ENCODE measurements at places on chromosomes 12 and 14.

DNA sequence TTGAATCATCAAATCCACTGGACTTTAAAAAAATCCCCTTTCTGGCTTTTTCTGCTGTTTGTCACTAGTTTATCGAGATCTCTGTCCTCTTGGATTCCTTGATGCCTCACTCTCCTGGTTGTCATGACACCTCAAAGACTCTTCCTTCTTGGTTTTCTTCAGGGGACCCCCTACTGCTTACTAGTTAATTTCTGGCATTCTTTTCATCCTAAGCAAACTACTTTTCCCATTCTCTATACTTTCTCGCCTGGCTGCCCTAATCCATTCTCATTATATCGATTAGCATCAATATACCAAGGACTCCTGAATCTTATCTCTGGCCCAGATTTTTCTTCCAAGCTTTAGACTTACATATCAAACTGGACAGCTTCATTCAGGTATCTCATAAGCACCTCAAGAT lies 98.6 kb downstream of the NEDD1 start:
- no peak for DNase-seq

- DNase-seq: no peak
Measured at GRCh38 chr12:87603727-87604126, 425.5 kb downstream of the C12orf50 start.

- no peak for DNase-seq
Measured at GRCh38 chr12:28781671-28782652, 367.1 kb upstream of the FAR2 start.

- no peak for DNase-seq
Measured at GRCh38 chr12:112368856-112369255, 13.4 kb downstream of the HECTD4 start.

- no peak for DNase-seq
Measured at GRCh38 chr12:90816353-90817089, 138.5 kb downstream of the CCER1 start.

- no peak for DNase-seq
Measured at GRCh38 chr12:132495629-132496357, 5.8 kb downstream of the FBRSL1 start.

DNA sequence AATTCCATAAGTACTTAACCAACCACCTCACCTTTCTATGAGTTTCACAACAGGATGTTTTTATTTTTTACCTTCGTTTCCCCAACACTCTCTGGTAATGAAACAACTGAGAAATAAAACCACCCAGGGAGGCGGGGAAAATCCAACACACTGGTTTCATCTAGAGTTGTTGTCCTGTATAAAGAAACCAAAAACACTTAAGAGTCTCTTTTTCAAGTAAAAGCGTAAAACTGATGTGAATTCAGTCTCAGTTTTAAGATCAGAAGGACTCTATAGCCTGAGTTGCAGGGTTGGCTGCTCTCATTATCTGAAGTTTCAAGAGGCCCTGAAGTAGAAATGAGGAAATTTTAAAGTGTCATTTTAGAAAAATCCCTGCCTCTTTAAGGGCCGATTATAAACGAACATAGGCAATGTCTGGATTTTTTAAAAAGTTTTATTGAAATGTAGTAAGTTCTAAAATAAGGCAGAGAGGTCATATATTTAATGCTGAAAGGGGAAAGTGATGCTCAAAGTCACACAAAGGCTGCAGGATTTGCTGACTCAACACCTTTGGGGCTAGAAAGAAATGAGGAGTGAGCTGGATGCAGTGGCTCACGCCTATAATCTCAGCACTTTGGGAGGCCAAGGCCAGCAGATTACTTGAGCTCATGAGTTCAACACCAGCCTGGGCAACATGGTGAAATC lies 27.2 kb downstream of the HIGD1C start:
- peak; percentile 8 for DNase-seq

DNA sequence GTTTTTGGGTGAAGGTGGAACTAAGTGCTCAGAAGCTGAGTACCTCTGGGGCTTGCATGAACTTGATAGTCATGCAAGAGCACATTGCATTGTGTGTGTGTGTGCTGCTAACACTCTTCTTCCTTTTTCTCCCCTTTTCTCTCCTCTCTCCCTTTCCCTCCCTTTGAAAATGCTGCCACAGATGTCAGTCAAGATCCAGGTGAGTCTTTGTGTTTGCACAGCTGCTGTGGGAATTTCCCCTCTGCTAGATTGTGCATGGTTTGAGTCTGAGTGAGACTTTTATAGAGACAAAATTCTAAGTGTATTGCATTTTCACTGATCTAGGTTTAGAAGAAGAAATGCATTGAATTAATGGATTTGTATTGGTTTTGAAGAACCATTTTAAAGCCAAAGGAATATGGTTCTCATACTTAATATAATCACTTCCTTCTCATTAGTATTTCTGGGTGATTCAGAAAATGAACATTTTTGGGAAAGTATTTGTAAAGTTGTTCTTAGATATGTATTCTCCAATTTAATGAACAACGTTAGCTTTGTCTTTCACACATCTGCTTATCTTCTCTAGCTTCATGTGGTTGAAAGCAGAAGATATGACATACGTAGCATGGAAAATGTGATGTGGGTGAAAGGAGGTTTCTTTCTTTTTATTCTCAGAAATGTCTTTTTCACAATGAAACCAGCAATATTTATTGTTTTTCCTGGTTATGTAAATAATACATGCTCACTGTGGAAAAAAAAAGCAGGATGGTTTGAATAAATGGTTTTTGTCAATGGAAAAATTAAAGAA lies 108.5 kb downstream of the NRXN3 start:
- no peak for DNase-seq

DNA sequence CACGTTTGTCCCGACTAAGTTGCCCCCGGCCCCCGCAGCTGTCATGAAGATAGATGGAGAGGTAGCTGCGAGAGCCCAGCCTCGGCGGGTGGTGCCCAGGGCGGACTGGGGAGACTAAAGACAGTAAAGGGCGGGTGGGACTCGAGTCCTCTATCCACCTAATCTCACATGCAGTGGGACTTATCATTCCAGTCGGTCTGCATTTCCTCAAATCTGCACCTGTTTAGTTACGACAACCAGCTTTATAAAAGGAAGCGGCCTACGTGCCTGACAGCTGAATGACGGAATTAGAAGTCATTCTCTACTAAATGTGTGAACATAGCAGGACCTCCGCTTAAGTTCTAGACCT lies 109.8 kb upstream of the EGLN3 start:
- DNase-seq: no peak

GRCh38 chr14:53851394-53852090 lies 105.1 kb downstream of the BMP4 start:
- DNase-seq: no peak

GRCh38 chr12:130955238-130955816 lies 1.6 kb downstream of the ADGRD1 start:
- no peak for DNase-seq

DNA sequence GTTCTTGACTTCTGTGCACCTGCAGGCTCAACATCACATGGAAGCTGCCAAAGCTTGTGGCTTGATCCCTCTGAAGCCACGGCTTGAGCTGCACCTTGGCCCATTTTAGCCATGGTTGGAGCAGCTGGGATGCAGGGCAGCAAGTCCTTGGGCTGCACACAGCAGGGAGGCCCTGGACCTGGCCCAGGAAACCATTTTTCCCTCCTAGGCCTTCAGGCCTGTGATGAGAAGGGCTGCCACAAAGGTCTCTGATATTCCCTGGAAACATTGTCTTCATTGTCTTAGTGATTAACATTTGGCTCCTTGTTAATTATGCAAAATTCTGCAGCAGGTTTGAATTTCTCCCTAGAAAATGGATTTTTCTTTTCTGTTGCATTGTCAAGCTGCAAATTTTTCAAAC lies 394.1 kb upstream of the FAR2 start:
- DNase-seq: no peak

- no peak for DNase-seq
Measured at GRCh38 chr12:12533238-12533829, 29.3 kb downstream of the DUSP16 start.

- no peak for DNase-seq
Measured at GRCh38 chr12:71158361-71158882, 623 bp upstream of the TSPAN8 start.

DNA sequence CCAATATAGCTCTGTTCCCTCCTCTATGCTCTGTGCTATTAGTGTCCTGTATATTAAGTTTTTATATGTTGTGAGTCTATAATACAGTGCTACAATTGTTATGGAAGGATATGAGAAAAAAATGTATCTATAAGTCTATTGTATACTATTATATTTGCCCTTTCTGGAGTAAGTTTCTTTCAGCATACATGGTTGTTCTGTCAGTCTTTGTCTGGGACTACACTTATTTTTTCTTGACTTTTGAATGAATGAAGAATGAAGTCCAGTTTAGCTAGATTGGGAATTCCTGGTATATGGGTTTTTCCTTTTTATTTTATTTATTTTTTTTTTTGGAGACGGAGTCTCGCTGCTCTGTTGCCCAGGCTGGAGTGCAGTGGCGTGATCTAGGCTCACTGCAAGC lies 76.0 kb upstream of the DNM1L start:
- DNase-seq: no peak

- no peak for DNase-seq
Measured at GRCh38 chr12:105569886-105570285, 239.4 kb downstream of the C12orf75 start.

DNA sequence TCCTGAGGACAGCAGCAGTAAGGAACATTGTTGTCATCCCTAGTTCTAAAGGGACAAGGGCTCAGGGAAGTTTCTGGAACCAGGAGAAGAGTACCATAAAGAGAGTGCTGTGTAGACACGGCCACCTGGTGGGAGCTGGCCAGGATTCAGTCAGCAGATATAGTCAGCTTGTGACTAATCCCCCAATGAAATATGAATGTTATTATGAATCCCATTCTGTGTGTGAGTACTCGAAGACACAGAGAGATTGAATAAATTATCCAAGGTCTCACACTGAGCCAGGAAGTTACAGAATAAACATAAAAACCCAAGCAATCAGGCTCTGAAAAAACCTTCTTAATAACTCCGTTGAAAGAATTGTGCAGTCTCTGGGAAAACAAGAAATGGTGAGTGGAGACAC lies 1359.5 kb downstream of the AACS start:
- DNase-seq: no peak

DNA sequence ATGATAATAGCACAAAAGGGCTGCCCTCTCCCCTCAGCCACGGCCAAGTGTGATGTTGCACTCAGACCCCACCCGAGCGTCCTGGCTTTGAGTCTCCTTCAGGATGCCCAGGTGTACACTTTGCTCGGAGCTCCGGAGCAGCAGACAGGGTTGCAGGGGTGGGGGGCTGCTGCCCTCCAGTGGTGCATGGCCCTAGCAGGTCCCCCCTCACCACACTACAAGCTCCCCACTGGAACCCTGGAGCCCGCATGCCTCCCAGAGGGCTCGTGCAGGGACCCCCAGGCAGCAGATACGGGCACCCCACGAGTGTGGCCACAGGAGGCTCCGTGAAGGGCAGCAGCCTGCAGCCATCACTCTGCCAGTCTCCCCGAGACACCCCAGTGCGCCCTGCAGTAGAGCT lies 69.9 kb upstream of the C14orf180 start:
- DNase-seq: no peak

DNA sequence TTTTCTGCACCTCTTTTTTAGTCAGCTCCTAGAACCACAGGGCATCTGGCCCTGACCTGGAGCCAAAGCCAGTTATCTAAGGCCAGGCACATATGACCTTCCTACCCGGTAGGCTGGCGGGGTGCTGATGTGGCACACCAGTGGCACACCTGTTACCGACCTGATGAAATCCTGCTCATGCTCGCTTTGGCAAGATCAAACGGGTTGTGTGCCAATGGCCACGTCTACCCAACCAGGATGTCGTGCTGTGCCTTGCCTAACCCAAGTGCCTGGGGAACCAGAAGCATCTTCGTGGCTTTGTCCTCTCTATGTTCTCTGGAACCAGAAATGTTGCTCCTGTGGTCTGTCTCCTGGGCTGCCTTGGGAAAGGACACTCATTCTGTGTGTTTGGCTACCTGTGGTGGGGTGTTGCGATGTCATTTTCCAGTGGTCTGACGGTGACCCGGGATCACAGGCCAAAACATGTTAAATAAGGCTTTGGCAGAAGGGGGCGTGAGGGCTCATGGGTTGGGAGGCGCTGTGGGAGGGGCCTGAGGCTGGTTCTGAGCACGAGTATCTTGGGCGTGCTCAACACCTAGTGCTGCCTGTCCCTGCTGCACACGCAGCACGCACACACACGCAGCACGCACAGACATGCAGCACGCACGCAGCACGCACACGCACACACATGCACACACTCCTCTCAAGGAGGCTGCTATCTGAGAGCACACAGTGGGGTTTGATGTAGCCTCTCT lies 27.9 kb downstream of the CCNK start:
- DNase-seq: no peak

GRCh38 chr12:80293759-80294158 lies 150.3 kb upstream of the PTPRQ start:
- no peak for DNase-seq

GRCh38 chr12:106712768-106713167 lies 61.7 kb upstream of the RIC8B start:
- DNase-seq: no peak

GRCh38 chr12:92338671-92339070 lies 193.0 kb upstream of the BTG1 start:
- DNase-seq: no peak

GRCh38 chr14:37320106-37320505 lies 122.4 kb downstream of the MIPOL1 start:
- DNase-seq: no peak

DNA sequence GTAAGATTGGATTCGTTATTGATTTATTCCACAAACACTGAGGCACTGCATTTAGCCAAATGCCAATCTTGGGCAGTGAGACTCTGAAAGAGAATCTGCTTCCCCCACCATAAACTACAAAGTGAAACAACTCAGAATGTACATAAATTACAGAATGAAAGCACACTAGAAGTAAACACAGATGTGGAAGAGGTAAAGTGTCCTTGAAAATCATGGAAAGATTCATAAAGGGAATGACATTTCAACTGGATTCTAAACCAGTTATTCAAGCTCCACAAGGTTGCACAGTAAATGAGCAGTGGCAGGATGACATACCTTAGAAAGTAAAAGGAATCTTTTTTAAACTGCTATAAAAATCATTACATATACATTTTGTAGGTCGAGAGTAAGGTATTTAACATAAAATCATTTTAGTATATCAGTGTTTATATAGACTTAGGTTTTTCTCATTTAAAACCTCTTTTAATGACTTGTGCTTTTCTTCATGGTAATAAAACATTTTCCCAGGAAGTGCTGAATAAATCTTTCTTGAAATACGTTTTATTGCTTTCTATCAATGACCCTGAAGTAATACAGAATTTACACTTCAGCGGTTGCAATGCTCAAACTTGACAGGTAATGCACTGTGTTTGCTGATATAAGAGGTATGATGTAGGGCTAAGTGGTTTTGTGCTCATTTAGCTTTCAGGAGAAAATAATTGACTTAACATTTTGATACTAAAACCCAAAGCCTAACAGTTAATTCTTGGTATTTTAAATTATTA lies 270.6 kb downstream of the NAV3 start:
- DNase-seq: no peak

DNA sequence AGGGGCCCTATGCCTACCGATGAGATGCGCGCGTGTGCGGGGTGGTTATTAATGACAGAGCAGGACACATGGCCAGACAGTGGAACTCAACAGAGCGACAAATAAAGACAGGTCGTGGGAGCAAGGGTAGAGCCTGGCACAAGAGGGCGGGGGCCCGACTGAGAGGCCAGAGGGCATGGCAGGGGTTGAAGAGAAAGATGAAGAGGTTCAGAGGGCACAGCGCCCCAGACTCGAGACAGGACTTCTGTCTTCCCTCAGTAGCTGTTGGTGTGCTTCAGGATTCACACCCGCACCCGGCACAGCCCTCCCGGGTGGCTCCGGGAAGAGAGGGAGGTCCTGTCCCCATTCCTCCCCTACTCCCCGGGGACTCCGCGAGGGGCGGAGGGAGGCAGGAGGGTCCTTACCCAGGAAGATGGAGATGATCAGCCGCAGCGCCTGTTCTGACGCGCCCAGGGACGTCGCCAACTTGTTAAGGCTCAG lies 366 bp downstream of the LPCAT3 start:
- DNase-seq: no peak
